ENCODE measurements at places on chromosomes 5 and 9. TPM values are rescaled to one million over a fixed set of nuclear protein-coding genes. Genes with fewer than 3 reads are reported as not detected.
A peak's percentile ranks its signal among the peaks of the same experiment; 100 is the strongest.

Gene FIBCD1
- not detected for total RNA-seq

Gene CCL27
- not detected for total RNA-seq

Gene TMEM174
- not detected for total RNA-seq

Gene PCDHB6
- 2.4 TPM for total RNA-seq

Gene MYMK
- total RNA-seq, result not detected

Gene PCAT7
- 0.67 TPM for total RNA-seq

GRCh38 chr5:37492778-37493555, 113.8 kb downstream of the WDR70 start:
- DNase-seq, result no peak

DNA sequence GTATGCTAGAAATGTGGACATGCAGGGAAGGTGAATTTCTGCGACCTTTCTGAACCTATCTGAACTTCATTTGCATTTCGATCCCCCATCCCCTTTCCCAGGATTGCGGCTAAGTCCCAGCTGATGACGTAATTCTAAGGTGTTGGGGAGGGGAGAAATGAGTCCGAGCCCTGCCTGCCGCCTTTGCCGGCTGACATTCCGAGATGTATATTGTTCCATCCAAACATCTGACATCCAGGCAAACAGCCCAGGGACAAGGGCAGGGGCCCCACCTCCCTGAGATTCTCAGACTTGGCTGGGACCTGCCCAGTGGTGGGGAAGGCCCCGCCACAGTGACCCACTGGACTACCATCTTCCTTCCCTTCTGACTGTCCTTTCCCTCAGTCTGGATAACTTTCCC, 494.6 kb downstream of the ENC1 start:
- no peak for DNase-seq

GRCh38 chr9:16954040-16954439, 83.6 kb upstream of the BNC2 start:
- DNase-seq, result no peak

DNA sequence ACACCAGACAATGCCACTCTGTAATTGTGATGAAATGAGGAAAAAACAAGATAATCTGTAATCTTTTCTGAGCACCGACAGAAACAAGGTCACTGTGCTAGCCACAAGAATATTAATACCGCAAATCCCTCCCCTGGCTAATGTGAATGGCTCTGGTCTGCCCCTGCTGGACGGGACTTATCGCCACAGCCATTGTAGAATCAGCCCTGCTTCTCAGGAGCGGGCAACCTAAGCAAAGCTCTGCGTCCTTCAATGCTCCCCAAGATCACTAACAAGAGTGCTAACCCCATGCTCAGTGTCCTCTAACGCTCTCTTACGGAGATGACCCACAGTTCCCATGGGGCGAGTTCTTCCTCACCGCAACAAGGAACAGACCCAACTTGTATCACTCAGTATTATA, 42.7 kb downstream of the OR2V1 start:
- DNase-seq, result no peak

- DNase-seq, result peak; percentile 83
These were observed 104.0 kb upstream of the ZNF366 start for GRCh38 chr5:72611118-72611730.

GRCh38 chr5:66540078-66540477, 56.1 kb upstream of the MAST4 start:
- no peak for DNase-seq

DNA sequence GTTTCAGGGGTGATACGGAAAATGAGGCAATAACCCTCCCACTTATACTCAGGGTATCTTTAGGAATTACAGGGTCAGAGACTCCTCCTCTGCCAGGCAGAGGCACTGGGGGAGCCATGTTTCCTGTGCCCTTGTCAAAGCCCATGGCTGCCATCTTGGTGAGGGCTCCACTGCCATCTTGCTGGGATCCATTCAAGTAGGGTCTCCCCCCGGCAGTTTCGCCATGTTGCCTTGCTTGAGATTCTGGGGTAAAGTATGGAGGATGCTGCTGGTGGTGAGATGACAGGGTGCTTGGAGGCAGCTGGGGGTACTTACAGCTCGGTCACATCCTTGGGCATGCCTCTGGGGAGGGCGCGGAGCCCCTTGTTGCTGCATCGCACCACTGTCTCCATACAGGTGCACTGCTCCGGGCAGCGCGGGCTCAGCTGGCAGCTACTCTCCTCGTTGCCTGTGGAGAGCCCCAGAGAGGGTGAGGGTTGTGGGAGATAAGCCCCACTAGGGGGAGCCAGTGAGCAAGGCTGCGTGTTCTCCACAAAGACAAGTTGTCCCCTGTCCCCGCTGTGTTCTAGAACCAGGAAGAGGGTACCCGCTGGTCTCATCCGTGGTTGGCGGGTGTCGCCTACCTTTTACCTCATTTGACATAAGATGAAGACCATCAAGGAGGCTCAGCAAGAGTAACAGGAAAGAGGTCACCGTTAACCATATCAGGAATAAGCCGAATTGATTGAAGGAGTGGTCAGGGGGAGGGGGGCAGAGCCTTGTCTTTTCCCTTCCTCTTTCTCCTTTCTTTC, 169.0 kb upstream of the PANK3 start:
- no peak for DNase-seq

DNA sequence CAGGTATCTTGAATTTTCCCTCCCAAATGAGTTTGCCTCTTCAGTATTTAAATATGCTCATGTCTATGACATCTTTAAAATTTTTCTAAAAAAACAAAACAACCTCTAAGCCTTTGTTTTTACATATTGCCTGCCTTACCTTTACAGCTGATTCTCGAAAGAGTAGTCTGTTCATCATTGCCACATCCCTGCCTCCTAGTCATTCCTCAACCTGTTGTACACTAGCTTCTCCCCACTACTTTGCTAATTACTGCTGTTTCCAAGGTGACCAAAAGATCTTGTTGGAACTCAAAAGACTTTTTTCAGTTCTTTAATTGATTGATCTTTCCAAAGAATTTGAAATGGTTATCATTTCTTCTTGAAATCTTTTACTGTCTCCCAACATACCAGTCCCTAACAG, 1.9 kb upstream of the NADK2 start:
- DNase-seq, result no peak

- DNase-seq, result no peak
These were observed 73.6 kb downstream of the RPS23 start for GRCh38 chr5:82204567-82204966.

DNA sequence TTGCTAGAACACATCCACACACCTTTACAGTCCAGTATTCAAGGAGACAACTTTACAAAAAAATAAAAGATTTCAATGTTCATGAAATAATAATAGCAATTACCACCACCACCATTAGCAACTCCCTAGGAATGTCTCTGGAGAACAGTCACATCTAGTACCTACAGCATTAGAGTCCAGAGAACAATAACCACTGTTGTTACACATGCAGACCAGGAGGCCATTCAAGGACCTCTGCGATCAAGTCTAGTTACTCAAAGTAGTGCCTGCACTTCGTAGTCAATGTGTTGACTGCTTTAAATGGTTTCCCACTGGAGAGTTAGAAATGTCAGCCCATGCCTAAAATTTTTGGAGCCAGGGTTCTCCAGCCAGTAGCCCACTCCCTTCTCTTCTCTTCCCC, 244.4 kb downstream of the DEPDC1B start:
- DNase-seq, result no peak

DNA sequence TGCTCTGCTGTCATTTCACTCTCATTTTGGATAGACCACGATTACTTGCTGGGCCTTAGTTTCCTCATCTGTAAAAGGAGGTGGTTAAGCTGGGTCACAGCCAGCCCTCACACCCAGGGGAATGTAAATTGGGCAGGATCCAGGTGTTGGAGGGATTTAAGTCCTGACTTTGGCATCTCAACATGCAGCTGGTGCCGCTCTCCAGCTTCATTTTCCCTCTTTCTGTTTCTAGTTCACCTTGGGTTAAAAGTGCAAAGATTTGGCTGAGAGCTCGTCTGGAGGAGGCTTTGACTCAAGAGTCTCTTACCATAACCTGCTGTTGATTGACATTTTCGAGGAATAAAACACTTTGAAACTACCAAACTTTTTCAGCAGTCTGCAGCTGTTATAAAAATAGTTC, 144.3 kb upstream of the DHFR start:
- DNase-seq, result no peak
